ENCODE measurements at places on chromosomes 3 and 15.
A peak's percentile ranks its signal among the peaks of the same experiment; 100 is the strongest.

DNA sequence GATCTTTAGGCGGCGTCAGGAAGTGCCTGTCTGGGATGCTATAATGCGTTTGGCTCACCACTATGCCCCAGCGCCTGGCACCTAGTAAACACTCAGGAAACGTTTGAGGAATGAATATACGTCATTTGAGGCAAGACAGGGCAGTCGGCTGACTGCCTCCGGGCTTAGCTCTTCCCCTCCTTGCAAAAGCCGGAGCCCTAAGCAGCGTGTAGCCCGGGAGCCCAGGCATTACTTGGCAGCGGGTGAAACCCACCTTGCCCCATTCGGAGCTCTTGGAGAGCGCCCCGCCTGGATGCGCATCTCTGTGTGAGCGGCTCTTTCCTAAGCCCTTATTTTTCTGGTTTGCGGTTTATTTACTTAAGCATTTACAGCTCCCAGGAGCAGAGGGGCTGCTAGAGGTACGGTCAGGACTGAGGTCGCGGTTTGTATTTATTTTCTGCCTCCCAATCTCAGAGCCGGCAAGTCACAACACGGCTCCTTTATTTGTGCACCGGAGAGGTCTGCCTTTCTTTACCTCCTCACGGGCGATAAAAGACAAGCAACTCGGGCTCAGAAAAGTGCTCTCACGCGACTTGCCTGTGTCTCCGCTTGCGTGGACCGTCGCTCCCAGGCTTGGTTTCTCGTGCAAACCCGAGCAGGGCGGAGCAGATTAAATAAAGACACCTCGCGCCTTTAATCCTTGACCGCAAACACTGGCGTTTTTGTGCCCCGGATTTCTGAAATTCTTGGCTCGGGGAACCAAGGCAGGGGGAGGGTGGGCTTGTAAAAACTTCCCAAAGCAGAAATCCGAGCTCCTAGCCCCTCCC is 737 bp upstream of the ITPR1 start:
- DNase-seq, result peak; percentile 28

GRCh38 chr3:133121450-133121849 is 83.3 kb downstream of the TMEM108 start:
- DNase-seq, result no peak

GRCh38 chr15:28098766-28099554 is at the start of gene OCA2:
Gene OCA2, minus strand, starts transcription at chr15:28099315. Its CDS starts 17,441 bp downstream, at chr15:28081874.
- DNase-seq, result peak; percentile 38

DNA sequence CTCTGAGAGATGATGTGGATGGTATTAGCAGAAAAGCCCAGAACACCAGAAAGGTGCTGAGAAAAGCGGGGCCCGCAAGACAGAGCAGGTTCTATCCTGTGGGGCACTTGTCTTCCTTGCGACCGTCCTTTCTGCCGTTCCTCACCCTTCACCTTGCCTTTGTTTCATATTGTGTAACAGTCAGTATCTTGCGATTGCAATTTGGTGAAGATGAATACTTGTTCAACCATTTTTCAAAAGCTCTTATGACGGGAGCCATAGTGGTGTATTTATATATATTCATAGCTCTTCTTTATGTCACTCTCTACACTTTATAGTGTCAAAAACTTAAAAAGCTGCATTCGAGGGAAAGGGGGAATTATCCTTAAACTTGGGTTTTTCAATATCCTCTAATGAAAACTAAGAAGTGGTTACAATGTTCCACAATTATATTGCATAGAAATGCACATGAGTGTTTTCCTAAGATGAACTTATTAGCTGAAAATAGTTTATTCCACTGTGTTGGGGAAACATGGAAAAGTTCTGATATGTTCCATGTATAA is 797 bp downstream of the MAP3K13 start:
- no peak for DNase-seq

DNA sequence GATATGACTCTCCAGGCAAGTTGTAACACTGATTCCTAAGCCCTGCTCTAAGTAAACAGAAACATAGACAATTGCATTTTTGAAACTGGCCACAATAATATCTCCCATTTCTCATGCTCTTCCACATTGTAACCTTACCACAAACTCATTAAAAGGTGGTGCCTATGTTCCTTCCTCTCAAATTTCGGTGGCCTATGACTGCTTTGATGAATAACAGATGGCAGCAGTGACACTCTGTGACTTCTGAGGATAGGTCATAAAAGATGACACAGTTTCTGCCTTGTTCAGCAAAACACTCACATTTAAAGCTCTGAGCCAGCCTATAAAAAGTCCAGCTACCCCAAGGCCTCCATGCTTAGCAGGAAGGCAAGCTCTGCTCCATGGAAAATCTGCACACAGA is 195.2 kb downstream of the EFHB start:
- no peak for DNase-seq

DNA sequence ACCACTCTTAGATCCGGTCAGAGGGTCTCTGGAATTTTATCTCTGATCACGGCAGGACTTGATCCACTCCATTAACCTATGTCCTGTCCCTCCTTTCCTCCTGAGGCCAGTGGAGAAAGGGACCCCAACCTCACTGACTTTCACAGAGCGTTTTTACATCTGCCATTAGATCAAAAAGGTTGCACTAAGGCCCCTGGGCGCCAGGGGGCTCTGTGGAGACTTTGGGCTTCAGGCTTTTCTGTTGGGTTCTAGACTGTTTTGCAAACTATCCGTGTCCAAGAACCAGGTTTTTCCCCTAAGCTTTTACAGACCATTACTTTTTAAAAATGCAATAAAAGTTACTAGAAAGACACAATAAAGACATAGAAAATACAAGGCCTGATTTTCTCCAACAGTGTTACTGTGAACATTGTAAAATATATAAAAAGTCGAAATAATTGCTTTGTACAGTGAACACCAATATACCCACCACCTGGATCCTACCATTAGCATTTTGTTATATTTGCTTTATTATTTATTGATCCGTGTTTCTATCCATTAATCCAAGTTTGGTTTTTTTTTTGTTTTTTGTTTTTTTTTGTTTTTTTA is 159.7 kb downstream of the POLR2M start:
- DNase-seq, result peak; percentile 55

DNA sequence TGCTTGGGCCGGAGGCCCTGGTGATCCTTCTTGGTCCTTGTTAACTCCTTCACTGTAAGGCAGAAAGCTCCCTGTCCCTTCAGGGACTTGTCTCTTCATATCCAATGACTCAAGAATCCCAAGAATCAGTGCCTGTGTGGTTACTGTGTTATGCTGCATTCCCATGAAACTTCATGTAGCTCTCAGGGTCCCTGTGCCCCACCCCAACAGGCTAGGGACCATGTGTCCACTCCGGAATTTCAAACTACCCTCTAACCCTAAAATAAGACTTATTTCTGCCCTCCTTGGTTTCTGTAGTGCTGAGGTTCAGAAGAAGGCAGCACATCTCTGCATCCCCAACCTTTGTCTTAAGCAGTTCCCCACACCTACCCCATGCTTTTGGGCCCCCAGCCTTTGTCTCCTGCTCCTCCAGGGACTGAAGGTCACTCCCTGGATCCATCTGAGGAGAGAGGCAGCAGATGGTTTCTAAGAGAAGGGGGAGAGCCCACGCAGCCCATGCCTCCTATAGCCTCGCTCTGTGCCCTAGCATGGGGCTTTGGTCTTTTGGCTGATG is 531 bp upstream of the MAP1A start:
- DNase-seq, result no peak

- DNase-seq, result no peak
Observed at GRCh38 chr3:169848741-169849140, 21.0 kb downstream of the LRRC31 start.

DNA sequence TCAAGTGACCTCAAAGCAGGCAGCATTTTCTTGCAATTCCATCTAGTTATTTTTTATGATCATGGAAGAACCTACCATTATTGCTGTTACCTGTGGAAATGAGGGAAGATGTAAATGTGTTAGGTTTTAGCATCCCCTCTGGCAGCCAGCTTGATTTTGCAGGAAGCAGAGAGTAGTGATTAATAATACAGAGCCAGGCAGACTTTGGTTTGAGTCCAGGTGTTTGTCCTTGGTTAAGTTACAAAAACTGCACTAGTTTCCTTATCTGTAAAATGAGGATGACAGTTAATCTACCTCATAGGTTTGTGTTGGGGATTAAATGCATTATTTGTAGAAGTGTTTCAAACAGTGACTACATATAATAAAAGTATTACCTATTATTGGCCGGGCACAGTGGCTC is 6.7 kb upstream of the ZNF621 start:
- DNase-seq, result no peak

GRCh38 chr3:99413504-99413903 is 224.9 kb upstream of the COL8A1 start:
- no peak for DNase-seq

DNA sequence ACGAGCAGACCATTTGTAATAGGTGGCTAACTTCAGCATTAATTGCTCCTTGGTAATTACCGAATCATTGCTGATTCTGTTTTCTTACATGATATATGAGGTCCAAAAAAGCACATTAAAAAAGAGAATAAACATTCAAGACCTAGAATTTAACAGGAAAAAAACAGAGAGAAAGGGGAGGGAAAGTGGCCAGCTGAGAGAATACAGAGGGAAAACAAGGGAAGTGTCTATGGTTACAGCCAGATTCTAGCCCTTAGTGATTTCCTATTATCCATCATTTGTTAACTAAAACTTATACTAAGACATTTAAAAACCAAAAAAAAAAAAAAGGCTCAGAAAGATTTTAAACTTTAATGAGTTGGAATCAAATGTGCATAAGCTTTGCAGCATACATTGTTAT is 168.7 kb downstream of the LRTM1 start:
- no peak for DNase-seq

DNA sequence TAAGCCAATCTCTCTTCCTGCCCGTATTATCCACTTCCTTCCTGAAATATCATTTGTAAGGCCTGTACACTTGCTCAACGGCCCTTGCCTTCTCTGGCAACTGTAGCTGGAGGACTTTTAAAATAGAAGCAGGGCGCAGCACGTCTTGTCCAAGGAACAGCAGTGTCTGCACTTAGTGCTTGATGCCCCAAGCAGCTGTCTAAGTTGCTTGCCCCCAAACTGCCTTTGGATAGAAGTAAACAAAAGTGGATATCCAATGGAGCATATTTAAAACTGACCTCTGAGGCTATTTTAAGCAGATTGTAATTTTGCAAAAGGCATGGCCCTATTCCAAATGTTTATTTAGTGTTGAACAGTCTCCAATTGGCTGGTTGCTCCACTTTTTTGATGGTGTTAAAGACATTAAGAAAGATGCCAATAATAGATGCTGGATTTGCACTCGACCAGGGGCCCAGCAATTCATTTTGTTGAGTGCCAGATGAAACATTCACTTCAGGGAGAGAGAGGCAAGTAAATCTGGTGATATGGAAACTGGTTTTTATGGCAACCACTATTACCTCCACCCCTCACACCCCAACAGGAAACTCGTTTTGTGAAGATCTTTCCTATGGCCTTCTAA is 526.8 kb upstream of the TBL1XR1 start:
- no peak for DNase-seq

DNA sequence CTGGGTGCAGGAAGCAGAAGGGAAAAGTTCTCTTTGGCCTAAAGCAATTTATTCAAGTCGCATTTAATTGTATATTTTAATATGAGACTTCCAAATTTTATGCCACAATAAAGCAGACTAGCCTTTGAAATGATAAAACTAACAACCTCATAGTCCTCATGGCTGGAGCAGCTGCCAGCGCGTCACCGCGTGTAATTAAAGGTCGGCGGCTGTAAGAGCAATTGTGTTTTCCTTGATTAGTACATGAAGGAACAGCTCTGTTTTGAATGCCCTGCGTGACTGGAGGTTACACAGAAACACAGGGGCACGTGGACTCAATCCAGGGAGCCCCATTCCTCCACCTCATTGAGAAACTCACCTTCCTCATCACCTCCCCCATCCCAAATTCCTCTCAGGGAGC is 10.1 kb upstream of the LRRC15 start:
- DNase-seq, result no peak

GRCh38 chr3:155296413-155296812 is 2.9 kb upstream of the STRIT1 start:
- no peak for DNase-seq

DNA sequence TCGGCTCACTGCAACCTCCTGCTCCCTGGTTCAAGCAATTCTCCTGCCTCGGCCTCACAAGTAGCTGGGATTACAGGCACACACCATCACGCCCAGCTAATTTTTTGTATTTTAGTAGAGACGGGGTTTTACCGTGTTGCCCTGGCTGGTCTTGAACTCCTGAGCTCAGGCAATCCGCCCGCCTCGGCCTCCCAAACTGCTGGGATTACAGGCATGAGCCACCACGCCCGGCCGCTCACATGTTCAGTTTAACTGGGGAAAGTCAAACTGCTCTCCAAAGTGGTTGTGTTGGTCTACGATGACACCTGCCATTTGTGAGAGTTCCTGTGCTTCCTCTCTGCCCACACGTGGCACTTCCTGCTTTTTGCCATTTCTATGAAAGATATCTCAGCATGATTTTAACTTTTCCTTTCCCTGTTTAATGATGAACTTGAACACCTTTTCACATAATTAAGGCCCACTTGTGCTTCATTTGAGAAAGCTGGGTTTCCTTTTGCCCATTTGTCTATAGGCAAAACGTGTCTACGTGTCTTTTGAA is 877 bp upstream of the GP5 start:
- no peak for DNase-seq

- DNase-seq, result no peak
Observed at GRCh38 chr3:194305356-194306108, 45.6 kb downstream of the CPN2 start.

GRCh38 chr3:124935264-124935663 is 713 bp upstream of the MUC13 start:
- no peak for DNase-seq

DNA sequence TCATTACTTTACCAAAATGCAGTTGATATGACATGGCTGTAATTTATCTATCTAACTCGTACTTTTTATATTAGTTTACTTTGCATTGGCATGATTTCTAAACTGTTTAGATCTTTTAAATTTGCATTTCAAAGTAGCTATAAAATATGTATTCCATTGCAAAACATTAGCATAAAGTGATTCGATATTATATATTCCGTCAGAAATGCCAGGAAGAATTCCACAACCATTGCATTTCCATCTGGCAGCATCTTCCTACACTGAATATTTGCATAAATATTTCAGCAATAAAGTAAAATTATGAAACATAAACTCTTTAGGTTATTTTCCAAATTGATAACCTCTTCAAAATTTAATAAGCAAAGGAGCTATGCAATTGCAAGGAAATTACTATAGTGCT is 546.6 kb downstream of the MFSD1 start:
- DNase-seq, result no peak

DNA sequence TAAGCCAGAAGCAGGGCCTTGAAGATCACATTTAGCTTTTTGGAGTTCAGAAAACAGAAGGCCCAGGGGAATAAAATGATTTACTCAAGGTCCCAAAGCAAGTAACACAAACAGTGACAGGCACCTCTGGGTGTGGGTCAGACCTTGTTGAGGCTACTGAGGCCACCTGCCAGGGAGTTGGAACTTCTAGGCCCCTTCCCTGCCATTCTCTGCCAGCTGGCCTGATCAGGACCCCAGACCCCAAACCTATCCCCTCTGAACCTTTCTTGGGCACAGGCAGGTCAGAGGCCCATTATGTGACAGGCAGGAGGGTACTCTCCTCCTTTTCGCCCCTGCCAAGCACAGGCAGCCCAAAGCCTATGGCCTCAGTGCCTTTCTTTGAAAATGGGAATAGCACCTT is 49.4 kb upstream of the ATP2B2 start:
- DNase-seq, result no peak

GRCh38 chr15:101590785-101591184 is 61.4 kb downstream of the TM2D3 start:
- DNase-seq, result no peak
